ENCODE measurements at places on chromosomes 13 and 19. TPM values are rescaled to one million over a fixed set of nuclear protein-coding genes. Genes with fewer than 3 reads are reported as not detected.

- no peak for DNase-seq
Measured at GRCh38 chr19:22617614-22618320, 16.4 kb upstream of the ZNF492 start.

DNA sequence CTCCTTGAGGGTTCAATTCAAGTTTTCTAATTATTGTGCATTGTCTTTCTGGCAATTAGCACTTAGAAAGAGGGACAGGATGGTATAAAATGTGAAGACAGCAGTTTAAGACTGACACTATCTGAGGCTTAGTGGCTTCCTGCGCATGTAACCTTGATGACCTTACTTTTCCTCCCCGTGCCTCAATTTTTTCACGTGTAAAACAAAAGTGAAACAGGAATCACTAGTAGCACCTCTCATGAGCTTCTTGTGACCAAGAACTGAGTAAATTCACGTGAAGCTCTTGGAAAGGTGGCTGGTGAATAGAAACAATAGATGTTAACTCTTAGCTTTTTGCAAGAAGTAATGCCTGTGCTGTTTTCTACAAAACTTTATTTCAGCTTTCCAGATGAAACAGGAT lies 233.9 kb downstream of the LMO7 start:
- no peak for DNase-seq

GRCh38 chr19:40659566-40659965 lies 30.9 kb downstream of the NUMBL start:
- no peak for DNase-seq

- DNase-seq = no peak
Measured at GRCh38 chr19:5205381-5205780, 135.2 kb downstream of the PTPRS start.

GRCh38 chr19:37943480-37943879 lies 36.5 kb downstream of the SIPA1L3 start:
- DNase-seq = no peak

DNA sequence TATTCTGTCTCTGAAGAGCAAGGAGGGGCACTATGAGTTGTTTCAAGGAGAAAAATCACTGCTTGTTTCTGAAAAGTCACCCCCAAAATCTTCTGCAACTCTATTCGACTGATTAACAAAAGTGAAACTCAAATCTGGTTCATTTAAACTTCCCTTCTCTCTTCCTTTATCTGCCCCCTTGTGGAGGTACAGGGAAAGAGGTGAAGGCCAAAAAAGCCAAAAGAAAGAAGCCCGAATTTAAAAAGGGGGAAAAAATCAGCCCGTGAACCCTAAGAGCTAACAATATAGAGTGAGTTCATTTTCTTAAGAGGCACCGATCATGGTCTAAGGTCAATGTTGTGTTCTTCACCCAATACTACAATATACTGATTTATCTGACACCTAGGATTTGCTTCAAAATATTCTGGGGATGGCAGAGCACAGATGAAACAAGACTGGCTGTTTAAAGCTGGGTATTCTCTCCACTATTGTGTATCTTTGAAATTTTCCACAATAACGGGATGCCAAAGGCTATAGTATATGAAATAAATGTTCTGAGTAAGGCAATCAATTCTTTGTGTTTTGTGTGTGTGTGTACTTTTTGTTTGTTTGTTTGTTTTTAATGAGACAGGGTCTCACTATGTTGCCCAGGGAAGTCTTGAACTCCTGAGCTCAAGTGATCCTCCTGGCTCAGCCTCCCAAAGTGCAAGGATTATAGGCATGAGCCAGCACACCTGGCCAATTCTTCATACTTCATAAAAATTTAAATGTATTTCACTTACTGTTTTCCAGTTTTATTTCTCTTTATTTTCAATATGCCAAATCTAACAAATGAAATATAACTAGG lies 55.0 kb upstream of the EEF1AKMT1 start:
- DNase-seq = peak; percentile 29

GRCh38 chr19:13981988-13982501 lies 24.1 kb downstream of the RFX1 start:
- no peak for DNase-seq

DNA sequence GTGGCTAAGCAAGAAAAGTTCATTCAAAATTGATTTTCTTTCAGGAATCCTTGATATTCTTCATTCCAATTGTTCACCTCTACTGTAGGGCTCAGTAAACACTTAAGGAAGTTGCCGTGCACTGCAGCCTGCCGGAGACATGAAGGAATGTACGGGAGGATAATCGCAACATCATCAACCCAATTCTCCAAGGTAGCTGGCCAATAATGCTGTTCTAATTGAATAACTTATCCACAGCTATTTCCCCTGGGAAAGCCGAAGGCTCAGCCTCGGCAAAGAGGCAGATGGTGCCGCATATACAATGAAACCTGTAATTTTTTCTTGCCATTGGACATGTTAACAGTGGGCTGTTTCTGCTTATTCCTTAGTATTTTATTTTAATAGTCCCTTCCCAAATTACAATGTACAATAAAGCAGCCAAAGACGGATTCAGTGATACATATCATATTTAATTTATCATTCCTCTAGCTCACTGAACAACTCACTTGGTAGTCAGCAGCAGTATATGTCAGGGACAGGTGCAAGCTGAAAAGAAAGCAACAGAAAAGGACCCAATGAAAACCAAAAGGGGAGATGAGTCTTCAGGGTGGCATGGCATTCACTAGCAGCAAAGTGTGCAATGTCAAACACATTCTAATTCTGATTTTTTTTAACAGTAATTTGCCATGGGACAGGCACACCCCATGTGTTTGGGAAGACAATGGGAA lies 420.5 kb upstream of the KLF12 start:
- no peak for DNase-seq

DNA sequence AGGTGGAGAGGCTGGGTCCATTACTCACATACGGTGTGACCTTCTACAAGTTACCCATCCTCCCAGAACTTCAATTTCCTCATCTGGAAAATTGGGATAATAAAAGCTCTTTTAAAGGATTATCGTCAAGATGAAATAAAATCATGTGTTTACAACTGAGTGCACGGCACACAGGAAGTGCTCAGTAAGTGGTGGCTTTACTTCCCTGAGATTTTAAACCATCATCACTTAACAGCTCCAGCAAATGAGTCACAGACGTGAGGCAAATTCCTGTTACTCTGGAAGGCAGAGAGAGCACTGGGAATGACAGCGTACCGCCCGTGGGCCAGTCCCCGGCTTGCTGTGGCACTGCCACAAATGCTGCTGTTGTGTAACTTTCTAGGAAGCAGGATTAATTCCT lies 64.1 kb downstream of the MRPL57 start:
- no peak for DNase-seq

GRCh38 chr19:32404933-32405430 lies 588 bp upstream of the DPY19L3 start:
- no peak for DNase-seq

DNA sequence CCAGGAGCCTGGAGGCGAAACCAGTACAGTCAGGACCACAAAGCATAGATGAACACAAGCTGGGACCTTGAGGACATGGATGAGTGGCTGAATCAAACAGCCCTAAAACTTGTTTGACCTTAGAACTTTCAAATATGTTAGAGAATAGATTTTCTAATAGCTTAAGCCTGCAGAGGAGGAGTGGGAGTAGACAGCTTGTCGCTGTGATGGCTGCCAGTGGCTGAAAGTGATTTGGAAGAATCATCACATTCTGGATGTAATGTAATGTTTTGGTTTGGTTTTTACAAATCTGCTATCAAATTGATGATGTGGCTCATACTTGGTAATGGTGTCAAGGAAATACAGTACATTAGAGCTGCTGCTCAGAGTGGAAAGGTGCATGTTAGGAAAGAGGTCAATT lies 12.0 kb downstream of the IGFL3 start:
- DNase-seq = no peak

DNA sequence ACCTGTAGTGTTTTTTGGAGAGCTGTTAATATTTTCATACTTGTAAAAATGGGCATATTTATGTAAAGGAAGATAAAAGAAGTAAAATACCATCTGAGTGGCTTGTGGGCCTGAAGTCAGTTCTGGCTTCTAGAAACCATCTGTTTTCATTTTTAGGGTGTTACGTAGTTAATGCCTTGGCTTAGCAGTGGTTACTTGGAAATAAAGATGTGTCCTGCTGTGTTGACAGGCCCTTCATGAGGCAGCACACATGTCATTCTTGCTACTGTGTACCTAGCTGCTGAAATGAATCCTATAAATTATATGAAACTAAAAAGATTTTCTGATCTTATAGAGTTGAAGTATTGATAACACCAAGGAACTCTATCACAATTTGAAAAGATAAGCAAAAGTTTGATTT lies 16.0 kb downstream of the ILF3 start:
- DNase-seq = no peak

- DNase-seq = no peak
Measured at GRCh38 chr13:32282096-32282711, 33.0 kb downstream of the ZAR1L start.

DNA sequence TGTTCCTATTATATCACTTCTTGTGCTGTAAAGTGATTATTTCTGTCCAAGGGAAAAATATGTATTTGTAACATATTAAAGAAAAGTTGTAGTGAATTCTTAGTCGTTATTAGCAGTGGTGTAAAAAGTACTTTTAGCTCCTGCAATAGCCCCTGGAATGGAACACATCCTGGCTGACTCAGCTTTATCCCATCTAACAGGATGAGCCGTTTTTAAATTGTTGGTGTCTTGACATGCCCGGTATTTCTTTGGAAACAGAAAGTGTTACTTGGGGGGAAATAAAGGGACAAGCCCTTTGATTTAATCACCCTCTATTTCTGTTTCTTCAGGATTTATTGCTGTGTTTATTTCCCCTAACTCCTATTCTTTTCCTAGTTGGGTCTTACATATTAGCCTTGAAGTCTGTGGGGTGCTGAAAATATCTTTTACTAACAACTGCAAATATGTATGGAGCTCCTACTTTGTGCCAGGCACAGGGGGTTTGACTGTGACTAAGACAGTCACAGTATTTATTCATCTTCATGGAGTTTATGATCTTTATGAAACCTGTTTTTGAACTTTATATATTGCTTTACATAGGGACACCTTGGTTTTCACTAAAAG lies 17.9 kb downstream of the COG3 start:
- no peak for DNase-seq

GRCh38 chr19:7527516-7528191 lies 5.2 kb downstream of the MCOLN1 start:
- no peak for DNase-seq

IGFL1 gene
- polyA plus RNA-seq = not detected

C1QTNF9 gene
- polyA plus RNA-seq = 0.85 TPM

ITGBL1 gene
- polyA plus RNA-seq = 0.69 TPM

ACP5 gene
- polyA plus RNA-seq = 12.6 TPM

CLEC17A gene
- polyA plus RNA-seq = 0.06 TPM

ANGPTL8 gene
- polyA plus RNA-seq = 0.28 TPM
